ENCODE measurements at places on chromosomes 2 and 18.

- DNase-seq = no peak
These were observed 1.8 kb downstream of the CHRNA1 start for GRCh38 chr2:174762464-174762863.

GRCh38 chr2:142031656-142032055 lies 99.2 kb downstream of the LRP1B start:
- DNase-seq = no peak

GRCh38 chr18:56321470-56321869 lies 316.9 kb downstream of the TXNL1 start:
- peak; percentile 69 for DNase-seq

- no peak for DNase-seq
These were observed 59.7 kb upstream of the ZC3H15 start for GRCh38 chr2:186426153-186427016.

DNA sequence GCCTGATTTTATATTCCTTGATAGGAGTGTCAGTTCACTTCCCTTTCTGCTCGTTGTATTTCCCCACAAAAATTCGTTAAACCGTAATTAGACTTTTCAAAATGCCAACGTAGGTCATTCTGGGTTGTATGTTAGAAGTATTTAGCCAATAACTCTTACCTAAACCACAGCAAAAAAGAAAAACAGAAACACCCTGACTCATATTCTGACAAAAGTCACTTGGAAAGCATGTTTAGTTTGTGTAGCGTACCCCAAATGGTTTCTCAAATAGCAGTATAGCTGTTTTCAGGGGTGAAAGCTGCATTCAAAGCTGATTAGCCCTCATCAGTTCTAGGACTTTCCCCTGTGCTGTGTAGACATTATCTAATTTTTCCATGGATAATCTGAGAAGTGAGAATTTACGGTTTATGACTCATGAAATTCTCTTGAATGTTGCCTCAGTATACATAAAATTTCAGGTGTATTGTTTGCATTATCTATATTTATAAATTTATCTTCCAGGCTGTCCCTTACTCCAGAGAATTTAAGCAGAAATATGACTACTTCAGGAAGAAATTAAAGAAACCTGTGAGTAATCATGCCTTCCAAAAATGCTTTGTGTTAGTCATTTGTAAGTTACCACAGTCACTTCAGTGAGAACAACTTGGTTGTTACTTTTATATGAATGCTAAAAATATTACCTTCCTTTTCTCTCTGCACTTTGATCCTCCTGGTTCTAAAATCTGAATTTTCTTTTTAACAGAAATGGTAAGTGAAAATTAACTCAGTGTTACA lies 264.9 kb downstream of the ALPK2 start:
- DNase-seq = no peak

DNA sequence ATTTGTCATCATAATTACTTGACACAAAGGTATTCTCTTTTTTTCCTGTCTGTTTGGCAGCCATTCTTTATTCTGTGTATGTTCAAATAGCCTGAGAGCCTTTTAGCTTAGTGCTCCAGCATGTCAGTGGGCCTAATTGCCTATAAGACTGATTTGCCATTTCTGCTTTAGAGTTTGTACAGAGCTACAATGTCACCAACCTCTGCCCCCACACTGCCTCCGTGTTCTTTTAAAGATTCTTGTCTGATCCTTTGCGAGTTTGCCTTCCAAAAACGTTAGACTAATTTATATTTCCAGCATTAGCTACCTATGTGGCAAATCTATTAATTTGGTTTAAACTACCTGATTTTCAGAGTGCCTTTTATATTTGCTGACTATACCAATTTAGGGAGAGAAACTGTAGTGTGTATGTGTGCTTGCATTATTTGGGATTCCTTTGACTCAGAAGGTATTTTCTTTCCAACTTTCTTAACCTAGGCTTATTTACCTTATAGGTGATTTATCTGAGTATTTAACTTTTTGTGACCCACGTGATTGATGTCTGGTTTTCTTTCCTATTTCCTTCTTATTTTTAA lies 70.8 kb downstream of the FAM117B start:
- DNase-seq = no peak

GRCh38 chr18:79615091-79615490 lies 64.5 kb upstream of the CTDP1 start:
- peak; percentile 15 for DNase-seq

GRCh38 chr2:61763605-61764034 lies 90.2 kb downstream of the FAM161A start:
- peak; percentile 90 for DNase-seq

DNA sequence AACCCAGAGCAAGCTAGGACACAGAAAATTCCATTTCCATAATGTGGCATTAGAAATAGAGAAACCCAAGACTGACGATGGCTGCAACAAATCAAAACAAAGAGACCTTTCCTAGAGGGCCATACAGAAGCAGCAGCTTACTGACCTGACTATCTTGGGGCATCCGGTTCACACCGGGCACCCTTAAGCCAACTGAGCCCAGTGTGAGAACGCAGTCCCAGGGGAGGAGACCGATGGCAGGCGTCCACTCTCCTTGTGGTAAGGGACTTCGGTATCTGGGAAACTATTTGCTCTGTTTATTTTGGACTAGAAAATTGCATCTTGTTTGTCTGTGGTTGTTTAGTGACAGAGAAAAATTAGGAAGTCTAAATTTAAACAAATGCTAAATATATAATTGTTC lies 244.8 kb upstream of the COPS8 start:
- peak; percentile 47 for DNase-seq

GRCh38 chr2:146523196-146523595 lies 1321.6 kb upstream of the ACVR2A start:
- DNase-seq = no peak

GRCh38 chr2:204491528-204491927 lies 53.7 kb upstream of the PARD3B start:
- DNase-seq = no peak

- no peak for DNase-seq
These were observed 189.1 kb downstream of the UBE2E3 start for GRCh38 chr2:181169503-181169902.

DNA sequence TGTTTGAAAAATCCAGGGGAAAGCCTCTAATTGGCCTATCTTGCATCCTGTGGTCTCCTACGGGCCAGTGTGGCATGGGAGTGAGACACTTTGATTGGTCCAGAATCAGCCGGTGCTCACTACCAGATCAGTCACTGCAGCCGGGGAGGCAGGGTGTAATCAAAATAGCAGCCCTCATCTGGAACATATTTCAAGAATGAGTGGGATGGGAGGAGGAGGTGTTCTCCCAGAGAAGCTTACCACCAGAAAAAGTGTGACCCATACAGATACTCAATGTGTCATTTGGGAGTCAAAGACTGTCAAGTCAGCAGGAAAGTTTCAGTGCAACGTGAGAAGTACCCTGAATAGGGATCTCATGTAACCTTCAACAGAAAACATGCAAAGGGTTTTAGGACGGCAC lies 393.9 kb upstream of the SLC14A2 start:
- no peak for DNase-seq

GRCh38 chr2:192194866-192195547 lies at the start of gene TMEFF2:
TMEFF2 (minus strand) TSS chr2:192194933; CDS start chr2:192194524, 409 bp downstream.
- DNase-seq = peak; percentile 93

- DNase-seq = no peak
These were observed 45.0 kb upstream of the RIT2 start for GRCh38 chr18:43160509-43160908.

DNA sequence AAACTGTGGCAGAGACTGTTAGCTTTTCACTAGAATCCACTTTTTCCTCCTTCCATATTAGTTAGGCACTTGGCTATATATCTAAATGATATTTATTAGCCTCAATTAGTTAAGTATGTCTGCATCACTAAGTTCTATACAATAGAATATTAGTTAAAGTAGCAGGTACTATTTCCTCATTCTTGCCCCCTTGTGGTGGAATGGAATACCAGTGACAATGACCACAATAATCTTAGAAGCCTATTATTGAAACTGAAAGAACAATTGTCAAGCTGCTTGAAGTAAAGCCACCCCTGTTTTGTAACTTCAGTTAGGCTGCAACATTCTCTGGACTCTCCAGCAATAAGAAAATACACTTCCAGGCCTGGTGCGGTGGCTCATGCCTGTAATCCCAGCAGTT lies 476.3 kb upstream of the VWC2L start:
- DNase-seq = no peak

- no peak for DNase-seq
These were observed 1.7 kb upstream of the MAPK4 start for GRCh38 chr18:50558157-50558556.

- peak; percentile 76 for DNase-seq
These were observed 8.4 kb upstream of the MGAT5 start for GRCh38 chr2:134245340-134245984.

- DNase-seq = peak; percentile 66
These were observed 30.1 kb downstream of the IGFBP5 start for GRCh38 chr2:216665242-216665641.

DNA sequence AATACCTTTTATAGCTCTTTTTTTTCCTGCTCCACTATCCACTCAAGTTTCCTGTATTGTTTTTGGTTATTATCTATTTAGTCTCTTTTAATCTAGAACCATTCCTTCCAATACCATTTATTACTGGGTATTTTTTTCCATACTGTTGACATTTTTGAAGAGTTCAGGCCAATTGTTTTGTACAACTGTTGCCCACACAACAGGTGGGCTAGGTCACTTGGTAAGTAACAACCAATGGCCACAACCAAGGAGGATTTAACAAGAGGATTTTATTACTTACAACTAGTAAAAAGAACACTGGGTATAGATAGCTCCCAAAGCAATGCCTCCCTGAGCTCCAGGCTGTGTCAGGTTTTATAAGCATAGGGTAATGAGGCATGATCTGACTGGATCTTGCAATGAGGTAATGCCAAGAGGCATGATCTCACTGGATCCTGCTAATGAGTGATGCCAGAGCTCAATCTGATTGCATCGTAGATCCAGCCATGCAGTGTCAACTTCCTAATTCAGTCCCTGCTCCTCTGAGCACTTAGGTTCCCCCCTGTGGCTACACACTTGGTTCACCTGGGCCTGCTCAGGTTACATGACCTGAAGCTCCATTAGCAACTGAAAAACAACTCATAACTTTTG lies 7.1 kb upstream of the CEP68 start:
- no peak for DNase-seq

- no peak for DNase-seq
These were observed 530.2 kb downstream of the DCC start for GRCh38 chr18:52869942-52870907.

- no peak for DNase-seq
These were observed 51.1 kb downstream of the MYO5B start for GRCh38 chr18:50143886-50144285.

- no peak for DNase-seq
These were observed 5.5 kb upstream of the ITSN2 start for GRCh38 chr2:24365826-24366225.

GRCh38 chr2:118836411-118836930 lies 11.0 kb downstream of the EN1 start:
- DNase-seq = no peak

DNA sequence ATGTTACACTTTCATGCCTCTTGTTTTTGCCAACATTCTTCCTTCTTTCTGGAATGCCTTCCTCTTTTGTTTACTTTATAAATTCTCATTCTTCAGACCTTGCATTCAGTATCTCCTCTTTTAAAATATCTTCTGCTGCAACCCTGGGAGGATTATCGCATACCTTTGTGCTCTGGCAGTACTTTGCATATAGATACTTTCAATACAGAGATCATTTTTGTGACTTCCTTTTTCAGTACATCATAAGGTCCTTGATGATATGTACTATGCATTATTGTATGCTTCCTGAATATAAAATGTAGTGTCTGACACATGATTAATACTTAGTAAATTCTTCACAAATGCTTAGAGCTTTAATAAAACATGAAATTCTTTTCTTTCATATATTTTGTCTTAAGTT lies 538.7 kb downstream of the TRIB2 start:
- DNase-seq = no peak

- DNase-seq = no peak
These were observed 20.0 kb downstream of the ZNF521 start for GRCh38 chr18:25332002-25332401.

GRCh38 chr18:74476140-74476539 lies 19.0 kb upstream of the DIPK1C start:
- DNase-seq = peak; percentile 70

GRCh38 chr2:238908960-238909951 lies 61.4 kb downstream of the TWIST2 start:
- no peak for DNase-seq

DNA sequence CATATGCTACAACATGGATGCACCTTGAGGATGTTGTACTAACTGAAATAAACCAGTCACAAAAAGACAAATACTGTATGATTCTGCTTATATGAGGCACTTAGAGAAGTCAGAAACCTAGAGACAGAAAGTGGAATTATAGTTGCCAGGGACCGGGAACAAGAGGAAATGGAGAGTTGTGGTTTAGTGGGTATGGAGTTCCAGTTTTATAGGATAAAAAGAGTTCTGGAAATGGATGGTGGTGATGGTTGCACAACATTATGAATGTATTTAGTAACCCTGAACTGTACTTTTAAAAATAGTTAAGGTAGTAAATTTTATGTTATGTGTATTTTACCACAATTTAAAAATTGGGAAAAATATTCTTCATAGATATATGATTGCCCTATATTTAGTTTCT lies 97.7 kb downstream of the DPP4 start:
- no peak for DNase-seq

DNA sequence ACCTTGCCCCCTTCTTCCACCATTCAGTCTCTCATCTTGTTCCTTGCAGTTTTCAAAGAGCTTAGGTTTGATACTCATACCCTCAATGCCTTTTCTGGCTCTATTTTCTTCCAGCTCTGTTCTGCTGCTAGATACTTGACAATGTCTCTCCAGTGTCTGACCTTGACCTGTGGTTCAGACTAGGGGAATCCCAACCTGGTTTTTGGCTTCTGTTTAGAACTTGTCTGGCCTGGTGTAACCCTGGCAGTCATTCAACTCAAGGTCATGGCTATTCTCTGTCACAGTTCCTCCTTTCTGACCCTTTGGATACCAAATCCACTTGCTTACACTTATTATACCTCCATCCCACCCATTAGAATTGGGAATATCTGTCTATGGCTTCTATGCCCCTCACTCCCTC lies 31.8 kb upstream of the IMP4 start:
- DNase-seq = no peak

DNA sequence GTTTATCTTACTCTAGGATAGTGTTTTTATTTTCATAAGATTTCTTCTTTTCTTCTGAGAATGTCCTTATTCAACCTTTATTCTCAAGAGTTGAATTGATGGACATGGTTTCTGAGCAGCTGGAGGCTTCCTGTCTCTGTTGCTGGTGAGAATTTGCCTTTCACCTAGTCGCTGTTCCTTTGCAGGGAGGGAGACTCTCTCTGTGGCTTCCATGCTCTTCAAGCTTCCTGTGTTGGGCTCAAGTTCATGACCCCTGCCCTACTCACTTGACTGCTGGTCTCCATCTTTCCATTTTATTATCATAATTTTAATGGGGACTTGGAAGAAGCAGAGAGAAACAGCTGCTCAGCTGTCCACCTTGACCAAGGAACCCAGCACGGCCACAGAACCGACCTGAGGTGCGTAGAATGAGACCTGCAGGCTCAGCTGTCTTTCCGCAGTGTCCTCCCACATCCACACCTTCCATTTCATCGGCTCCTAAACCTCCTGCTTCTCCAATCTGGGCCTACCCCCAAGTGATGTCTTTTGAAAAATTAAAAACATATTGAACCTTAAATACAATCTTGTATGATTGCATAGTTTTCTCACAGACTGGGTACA lies 24.2 kb downstream of the TMEM18 start:
- DNase-seq = no peak

All from femur (tissue), 1 donor.